ENCODE measurements at places on chromosomes 1 and 21.

- no peak for DNase-seq
Measured at GRCh38 chr21:44579833-44580144, 615 bp downstream of the KRTAP10-5 start.

GRCh38 chr1:50047916-50048694 lies 24.4 kb upstream of the AGBL4 start:
- peak; percentile 91 for DNase-seq

GRCh38 chr1:220544901-220545303 lies 17.0 kb downstream of the MARK1 start:
- peak; percentile 27 for DNase-seq

GRCh38 chr1:187001198-187001889 lies 172.6 kb downstream of the PLA2G4A start:
- DNase-seq, result no peak

- DNase-seq, result no peak
Measured at GRCh38 chr1:178165196-178165595, 71.3 kb downstream of the RASAL2 start.

GRCh38 chr1:167862432-167863076 lies 51.4 kb downstream of the ADCY10 start:
- DNase-seq, result no peak

DNA sequence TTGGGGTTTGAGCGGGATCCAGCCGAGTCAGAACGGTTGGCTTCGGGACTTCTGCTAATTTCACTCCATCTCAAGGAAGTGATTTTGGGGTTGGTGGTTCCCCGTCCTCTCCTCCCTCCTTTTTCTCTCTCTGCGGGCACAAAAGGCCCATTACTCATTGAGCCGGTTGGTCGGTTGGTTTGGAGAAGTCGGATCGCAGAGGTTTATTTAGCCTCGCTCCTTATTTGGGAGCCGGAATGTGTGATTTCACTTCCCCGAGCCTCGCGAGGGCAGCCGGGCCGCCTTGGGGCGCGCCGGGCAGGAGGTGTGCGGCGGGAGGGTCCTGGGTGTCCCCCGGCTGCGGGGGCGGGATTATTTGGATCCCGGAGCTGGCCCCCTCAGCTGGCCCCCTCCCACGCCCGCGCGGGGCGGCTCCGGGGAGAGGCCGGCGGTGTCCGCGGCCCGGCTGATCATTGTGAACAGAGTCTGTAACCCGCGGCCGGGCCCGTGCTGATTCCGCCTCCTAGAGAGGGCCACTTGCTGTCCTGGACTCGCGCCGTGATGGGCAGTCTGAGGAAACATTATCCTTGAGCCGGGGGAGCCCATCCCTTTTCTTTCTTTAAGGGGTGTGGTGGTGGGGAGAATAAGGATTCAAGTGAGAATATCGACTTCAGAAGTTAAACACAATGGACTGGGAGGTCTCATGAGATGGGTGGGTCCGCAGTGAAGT lies 1.2 kb downstream of the MAPKAPK2 start:
- peak; percentile 44 for DNase-seq

- no peak for DNase-seq
Measured at GRCh38 chr1:212236664-212237220, 48.5 kb upstream of the PPP2R5A start.

GRCh38 chr21:44980562-44981489 lies 41.0 kb downstream of the SLX9 start:
- DNase-seq, result no peak

- DNase-seq, result peak; percentile 70
Measured at GRCh38 chr1:180231506-180231921, 1.4 kb downstream of the LHX4 start.

GRCh38 chr21:42159560-42160110 lies 59.3 kb upstream of the ABCG1 start:
- DNase-seq, result no peak

DNA sequence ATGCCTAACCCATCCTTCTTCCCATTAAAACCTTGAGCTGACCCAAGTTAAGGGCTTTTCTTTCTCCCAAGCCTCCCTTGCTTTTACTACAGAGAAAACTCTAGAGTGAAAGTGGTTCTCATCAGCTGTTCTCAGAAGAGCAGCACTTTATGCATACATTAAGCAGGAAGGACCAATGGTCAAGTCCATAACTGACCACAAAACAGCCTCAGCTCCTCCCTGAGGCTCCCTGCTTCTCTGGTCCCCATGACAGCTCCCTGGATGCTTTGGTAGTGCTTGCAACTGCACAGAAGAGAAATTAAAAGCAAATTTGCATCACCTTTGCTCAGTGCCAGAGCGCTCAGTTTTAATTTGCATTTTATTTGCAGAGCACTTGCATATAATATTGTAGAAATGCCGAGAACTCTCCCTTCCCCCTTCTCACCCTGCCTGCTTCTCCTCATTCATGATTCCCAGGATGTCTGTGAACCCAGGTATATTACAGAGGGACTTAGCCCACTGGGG lies 56.1 kb downstream of the LMX1A start:
- DNase-seq, result no peak

GRCh38 chr1:39269349-39269748 lies 64.9 kb downstream of the MACF1 start:
- no peak for DNase-seq

- DNase-seq, result peak; percentile 79
Measured at GRCh38 chr1:62530516-62531154, 66.7 kb upstream of the ANGPTL3 start.

DNA sequence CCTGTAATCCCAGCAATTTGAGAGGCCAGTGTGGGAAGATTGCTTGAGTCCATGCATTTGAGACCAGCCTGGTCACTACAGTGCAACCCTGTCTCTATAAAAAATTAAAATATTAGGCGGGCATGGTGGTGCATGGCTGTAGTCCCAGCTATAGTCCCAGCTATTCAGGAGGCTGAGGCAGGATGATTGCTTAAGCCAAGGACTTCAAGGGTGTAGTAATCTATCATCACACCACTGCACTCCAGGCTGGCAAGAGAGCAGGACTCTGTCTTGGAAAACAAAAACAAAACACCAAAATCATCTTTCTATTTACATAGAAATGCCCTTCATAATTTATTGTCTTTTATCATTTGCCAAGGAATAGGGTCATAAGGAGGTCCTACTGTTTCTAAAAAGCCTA lies 1274.1 kb upstream of the NCAM2 start:
- no peak for DNase-seq

DNA sequence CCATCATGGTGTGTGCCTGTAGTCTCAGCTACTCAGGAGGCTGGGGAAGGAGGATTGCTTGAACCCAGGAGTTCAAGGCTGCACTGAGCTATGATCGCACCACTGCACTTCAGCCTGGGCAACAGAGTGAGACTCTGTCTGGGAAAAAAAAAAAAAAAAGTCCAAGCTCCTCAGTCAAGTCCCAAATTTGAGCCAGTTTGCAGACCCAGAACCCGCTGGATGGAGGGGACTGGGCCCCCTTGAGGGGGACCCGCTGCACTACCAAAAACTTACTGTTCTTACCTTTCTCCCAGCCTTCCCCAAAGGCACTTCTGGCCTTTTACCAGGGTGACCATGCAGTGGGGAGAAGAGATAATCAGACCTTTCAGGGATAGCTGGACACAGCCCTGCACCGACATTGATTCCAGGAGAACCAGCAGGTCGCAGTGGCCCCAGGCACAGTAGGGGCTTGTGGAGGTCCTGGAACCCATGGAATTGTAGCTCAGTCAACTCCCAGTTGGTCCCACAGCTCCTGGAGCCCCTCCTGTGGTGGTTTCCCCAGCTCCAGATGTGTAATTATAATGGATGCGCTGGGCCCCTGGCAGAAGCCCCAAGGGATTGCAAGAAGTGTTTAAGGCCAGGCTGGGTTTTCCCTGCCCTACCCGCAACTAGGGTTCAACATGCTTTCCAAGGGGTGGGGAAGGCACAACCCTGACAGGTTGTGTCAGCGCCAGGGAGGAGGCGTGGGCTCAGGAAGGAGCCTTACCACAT lies 4.1 kb upstream of the WNT9A start:
- no peak for DNase-seq

DNA sequence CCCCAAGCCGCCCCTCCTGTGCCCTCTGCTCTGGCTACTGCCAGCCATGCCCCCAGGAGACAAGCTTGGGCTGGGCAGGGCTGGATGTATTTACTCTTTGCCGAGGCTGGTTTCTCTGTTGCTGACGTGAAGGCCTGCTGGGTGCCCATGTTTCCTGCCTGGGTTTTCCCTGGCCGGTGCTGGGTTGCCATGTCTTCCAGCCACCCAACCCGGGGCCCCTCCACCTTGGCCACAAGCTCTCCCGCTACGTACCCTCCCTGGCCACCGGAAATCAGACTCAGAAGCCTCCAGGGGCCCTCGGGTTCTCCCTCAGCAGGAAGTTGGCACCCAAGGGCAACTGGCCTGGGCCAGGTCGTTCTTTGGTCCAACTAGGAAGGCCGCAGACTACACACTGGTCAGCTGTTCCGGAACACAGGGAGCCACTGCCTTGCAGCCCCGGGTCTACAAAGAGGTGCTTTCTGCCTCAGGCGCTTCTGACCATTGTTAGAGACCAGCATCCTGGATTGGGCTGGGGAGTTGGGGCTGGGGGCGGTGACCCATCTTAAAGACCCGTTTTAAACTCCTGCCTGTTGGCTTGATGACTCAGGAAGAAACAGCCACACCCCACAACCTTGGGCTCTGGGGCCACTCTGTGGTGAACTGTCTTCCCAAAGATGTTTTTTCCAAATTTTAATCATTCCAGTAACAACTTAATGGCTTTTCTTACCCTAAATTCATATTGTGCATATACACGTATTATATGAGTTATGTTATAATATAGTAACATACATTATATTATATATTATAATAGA lies 71.2 kb upstream of the RUNX3 start:
- DNase-seq, result no peak

DNA sequence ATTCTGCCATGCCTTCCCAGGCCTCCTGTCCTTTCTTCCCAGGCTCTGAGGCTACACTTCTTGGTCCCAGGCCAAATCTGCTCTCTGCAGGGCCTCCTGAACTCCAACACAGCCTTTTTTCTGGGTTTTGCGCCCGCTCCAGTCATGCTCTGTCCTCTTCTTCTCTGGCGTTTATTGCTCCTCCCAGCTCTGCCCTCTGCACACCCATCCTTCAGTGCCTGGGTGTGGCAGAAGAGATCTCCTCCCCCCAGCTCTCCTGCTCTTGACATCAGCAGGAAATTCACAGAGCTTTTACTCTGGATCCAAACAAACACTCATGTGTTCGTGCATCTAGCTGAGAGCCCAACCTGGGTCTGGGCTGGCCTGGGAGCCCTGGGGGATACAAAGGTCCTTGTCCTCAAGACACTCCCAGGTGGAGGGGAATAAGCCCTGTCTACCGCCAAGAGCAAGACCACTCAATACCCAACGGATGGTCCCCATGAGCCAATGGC lies 22.9 kb upstream of the EPS8L3 start:
- no peak for DNase-seq

GRCh38 chr1:47838562-47839432 lies 158.4 kb downstream of the TRABD2B start:
- no peak for DNase-seq

DNA sequence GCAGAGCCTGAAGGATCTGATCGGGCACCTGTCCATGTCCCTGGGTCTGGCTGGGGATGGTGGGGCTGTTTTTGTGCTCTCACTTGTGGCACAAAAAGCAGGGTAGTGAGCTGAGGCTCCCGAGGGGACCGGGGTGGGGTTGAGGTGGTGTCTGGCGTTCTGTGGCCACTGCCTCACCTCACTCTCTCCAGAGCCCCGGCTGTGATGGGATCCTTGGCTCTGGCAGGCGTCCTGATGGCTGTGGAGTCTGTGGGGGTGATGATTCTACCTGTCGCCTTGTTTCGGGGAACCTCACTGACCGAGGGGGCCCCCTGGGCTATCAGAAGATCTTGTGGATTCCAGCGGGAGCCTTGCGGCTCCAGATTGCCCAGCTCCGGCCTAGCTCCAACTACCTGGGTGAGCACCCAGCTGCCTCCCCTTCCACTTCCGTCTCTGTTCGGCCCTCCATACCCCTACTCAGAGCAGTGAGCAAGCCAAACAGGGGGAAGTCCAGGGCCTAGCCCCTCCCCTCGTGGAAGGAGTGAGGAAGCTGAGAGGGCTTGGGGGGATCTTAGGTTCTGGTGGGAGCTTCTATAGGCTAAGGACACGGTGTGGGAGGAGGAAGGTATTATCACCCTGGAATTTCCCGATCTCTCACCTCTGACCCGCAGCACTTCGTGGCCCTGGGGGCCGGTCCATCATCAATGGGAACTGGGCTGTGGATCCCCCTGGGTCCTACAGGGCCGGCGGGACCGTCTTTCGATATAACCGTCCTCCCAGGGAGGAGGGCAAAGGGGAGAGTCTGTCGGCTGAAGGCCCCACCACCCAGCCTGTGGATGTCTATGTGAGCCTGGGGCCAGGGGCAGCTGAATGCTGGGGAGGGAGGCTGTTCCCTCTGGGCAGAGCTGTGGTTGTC lies 7.0 kb downstream of the ADAMTSL4 start:
- no peak for DNase-seq

DNA sequence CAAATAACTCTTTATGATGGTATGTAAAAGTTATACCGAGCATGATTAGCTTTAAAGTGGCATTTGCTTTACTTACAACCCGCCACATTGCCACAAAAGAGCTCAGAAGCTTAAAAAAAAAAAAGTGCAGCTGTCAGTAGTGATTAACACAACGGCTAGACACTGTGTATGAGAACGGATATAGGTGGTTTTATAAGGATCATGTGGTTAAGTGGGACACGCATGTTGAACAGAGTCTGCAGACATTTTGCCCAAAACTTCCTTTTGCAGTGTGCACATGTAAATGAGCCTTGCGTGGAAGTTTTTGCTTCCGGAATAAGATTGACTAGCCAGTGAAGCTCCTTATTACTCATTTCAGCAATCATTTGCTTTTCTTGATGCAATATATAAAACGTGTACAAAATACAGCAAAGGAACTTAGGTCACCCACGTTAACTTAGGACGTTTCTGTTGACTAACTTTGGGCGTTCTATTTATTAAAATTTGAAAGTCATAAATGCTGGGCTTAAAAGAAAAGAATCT lies 58.7 kb upstream of the RGS1 start:
- no peak for DNase-seq

DNA sequence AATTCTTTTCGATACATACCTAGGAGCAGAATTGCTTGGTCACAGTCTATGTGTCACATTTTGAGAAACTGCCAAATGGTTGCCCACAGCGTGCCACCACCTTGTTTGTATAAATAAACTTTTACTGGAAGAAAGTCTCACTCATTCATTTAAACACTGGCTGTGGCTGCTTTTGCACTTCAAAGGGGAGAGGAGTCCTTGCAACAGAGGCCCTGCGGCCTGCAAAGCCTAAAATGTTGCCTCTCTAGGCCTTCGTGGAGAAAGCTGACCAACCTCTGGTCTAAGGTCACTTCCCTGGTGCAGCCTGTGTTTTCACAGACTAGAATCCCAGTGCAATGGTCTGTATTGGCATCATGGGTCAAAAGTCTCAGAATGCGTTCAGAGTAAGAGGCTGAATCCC lies 8.3 kb downstream of the RIPK4 start:
- DNase-seq, result no peak

DNA sequence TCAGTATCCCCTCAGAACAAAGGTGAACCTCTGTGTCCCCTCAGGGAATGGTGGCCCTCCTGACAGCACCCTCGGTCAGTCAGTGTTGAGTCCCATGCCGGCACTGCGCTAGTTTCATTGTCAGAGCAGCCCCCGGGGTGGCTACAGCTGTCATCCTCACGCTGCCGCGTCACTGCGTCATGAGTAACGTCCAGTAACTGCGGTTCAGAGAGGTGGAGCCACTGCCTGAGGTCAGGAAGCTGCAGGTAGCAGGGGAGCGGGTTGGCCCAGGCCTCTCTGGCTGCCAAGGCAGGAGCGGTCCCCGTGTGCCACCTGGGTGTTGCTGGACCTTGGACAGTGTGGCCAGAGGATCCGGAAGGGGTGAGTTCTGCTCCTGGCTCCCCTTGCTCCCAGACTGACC lies 20.2 kb upstream of the WNT4 start:
- no peak for DNase-seq

Measured in WTC11 (cell line).